ENCODE measurements at places on chromosomes 7 and 10. TPM values are rescaled to one million over a fixed set of nuclear protein-coding genes. Genes with fewer than 3 reads are reported as not detected.

DNA sequence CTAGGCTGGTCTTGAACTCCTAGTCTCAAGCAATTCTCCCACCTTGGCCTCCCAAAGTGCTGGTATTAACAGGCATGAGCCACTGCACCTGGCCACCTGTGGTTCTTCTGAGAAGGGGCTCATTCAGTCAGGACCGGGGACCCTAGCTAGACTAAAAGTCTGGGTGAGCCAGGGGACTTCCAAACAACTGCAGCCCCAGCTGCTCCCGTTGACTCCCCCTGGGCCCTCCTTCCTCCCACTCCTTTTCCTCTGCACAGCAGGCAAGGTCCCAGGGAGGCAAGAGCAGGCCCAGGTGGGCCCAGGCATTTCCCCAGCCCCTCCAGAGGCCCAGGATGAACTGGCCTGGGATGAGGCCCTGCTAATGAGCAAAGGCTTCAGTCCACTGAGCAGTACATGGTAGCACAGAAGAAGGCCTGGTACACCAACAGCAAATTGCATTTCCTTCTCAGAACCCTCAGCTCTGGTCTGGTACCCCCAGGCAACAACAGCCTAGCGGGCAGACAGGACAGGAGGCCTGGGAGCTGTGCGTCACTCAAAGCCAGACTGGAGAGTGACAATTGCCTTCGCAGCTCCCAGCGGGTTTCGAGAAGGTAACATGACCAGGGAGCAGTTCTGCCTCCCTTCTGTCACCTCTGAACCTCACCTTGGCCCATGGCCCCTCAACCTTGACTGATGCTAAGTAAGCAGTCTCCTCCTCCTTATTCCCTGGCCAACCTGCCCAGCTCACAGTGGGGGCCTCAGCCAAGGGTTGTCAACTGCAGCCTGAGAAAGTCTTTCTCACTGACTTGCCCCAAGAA, 30.7 kb upstream of the HSPA12A start:
- no peak overlapping the region for H3K27ac ChIP-seq
- peaks cover 9% of the 10 kb centered on the region for H3K4me1 ChIP-seq
- DNase-seq, result no peak
- H3K36me3 ChIP-seq, result no peaks in the 10 kb centered on the region
- no peaks in the 10 kb centered on the region for H3K27me3 ChIP-seq

- H3K36me3 ChIP-seq, result no peaks in the 10 kb centered on the region
- no peak overlapping the region for H3K27ac ChIP-seq
- H3K4me1 ChIP-seq, result no peaks in the 10 kb centered on the region
- no peak for DNase-seq
- H3K4me3 ChIP-seq, result no peak overlapping the region
These were observed 551.5 kb downstream of the KCNMA1 start for GRCh38 chr10:77086081-77086480.

DNA sequence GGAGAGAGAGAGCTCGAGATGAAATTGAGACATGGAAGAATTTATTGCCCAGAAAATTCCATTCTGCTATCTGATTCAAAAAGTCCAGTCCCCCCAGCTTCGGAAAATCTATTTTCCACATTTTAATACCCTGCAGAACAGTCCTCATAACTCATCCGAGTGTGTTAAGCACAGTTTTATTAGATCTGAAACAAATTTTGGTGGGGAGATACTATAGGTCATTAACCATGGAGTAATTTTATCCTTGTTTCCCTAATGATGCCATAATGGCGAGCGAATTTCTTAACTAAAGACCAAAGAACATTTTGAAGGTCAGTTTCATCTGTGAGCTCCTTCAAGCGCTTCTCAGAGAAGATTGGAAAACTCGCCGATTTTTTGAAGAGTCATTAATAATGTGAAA, 78.1 kb downstream of the HIF1AN start:
- H3K27ac ChIP-seq, result no peak overlapping the region
- no peak overlapping the region for H3K4me3 ChIP-seq
- no peaks in the 10 kb centered on the region for H3K27me3 ChIP-seq
- no peak for DNase-seq

DNA sequence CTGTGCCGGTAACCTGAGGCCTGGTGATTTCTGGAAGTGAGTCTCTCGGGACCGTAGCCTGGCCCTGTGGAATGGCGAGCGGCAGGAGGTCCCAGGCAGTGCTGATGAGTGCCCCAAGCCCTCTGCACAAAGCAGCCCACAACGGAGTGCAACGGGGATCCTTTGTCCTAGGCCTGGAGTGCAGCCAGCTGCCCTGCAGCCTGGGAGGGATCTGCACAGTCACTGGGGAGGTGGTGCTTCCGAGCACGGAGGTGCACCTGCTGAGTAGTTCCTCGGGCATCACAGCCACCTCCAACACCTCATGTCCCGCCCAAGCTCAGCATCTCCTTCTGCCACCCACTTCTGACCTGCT, 162.8 kb upstream of the ZMIZ1 start:
- H3K4me1 ChIP-seq, result peaks cover 2% of the 10 kb centered on the region
- no peaks in the 10 kb centered on the region for H3K27me3 ChIP-seq
- H3K36me3 ChIP-seq, result no peaks in the 10 kb centered on the region
- H3K4me3 ChIP-seq, result no peak overlapping the region
- H3K27ac ChIP-seq, result no peak overlapping the region

GRCh38 chr10:91590904-91591796, 41.7 kb downstream of the PPP1R3C start:
- DNase-seq, result no peak
- no peaks in the 10 kb centered on the region for H3K36me3 ChIP-seq
- peak overlapping the region; percentile 38 for H3K27ac ChIP-seq
- H3K27me3 ChIP-seq, result no peaks in the 10 kb centered on the region
- peaks cover 20% of the 10 kb centered on the region for H3K4me1 ChIP-seq
- no peak overlapping the region for H3K4me3 ChIP-seq

DNA sequence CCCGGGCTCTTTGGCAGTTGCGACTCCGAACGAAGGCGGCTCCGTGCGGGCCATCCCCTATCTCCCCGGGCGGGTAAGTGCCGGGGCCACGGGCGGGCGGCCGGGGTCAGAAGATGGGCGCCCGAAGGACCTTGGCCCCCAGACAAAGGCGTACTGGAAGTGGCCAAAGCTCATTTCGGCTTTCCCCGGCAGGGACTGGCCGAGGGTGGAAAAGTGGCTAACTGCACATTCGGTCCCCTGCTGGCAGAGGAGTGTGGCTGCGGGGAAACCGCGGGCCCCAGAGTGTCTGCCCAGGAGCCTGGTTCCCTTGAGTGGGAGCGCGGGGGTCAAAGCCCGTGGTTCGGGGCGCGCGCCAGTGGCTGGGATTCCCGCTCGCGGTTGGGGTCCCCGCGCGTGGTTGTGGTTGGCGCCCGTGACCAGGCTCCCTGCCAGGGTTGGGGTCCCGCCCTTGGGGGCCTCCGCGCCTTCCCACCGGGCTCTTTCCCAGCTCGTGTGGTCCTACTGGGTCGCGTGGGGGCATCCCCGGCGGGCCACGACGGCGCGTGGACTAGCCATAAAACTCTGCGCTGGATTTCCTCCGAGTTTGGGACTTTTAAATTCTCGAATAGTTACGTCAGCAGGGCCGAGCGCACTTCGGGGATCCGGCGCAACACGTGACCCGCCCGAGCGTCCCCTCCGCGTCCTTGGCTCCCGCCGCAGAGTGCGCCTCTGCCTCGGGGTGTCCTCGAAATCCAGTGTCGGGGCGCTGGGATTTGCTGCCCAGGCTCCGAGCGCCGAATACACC, 124.4 kb downstream of the TACC2 start:
- H3K4me3 ChIP-seq, result peak overlapping the region; percentile 8
- no peaks in the 10 kb centered on the region for H3K36me3 ChIP-seq
- H3K4me1 ChIP-seq, result peaks cover 51% of the 10 kb centered on the region
- peak overlapping the region; percentile 100 for H3K27ac ChIP-seq
- no peaks in the 10 kb centered on the region for H3K27me3 ChIP-seq

DNA sequence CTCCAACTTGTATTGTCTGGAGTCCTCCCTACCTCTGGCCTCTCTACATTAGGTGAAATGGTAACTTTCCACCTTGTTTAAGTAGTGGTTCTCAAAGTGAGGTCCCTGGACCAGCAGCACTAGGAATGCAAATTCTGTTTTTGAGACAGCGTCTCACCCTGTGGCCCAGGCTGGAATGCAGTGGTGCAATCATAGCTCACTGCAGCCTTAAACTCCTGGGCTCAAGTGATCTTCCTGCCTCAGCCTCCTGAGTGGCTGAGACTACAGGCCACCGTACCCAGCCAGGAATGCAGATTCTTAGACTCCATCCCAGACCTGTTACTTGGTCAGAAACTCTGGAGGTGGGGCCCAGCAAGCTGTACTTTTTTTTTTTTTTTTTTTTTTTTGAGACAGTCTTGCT, 6.8 kb upstream of the TBL2 start:
- DNase-seq, result no peak
- no peak overlapping the region for H3K4me3 ChIP-seq
- H3K27me3 ChIP-seq, result no peaks in the 10 kb centered on the region
- H3K27ac ChIP-seq, result no peak overlapping the region
- H3K36me3 ChIP-seq, result no peaks in the 10 kb centered on the region

DNA sequence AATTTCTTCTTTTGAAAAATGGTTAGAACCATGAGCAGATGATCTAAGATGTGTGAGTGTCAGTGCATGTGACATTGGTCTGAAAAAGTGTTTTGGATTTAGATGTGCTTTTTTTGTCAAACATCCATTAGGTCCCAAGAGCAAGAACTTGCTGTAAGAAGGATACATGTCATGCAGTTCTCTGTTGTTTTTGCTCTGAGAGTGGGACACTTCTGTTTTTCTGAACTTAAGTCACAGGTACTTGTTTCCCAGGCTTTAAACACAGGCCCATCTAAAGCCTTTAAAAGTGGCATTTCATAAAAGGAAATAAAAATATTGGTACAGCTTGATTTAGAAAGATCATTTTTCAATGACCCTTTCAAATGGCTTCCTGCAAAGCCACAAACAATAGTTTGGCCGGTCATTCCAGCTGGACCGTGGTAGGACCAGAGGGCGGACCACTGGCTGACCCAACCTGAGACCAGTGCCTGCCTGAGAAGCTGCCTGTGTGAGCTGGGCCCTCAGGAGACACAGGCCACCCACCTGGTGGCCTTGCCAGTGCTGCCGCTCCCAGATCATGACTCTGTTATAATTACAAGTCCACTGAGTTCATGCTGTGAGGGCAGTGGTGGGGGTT, 92.7 kb downstream of the EEPD1 start:
- H3K27ac ChIP-seq, result no peak overlapping the region
- no peak overlapping the region for H3K4me3 ChIP-seq
- no peaks in the 10 kb centered on the region for H3K27me3 ChIP-seq

- H3K4me3 ChIP-seq, result peak overlapping the region; percentile 84
- H3K27me3 ChIP-seq, result no peaks in the 10 kb centered on the region
- DNase-seq, result peak; percentile 73
- H3K4me1 ChIP-seq, result peaks cover 37% of the 10 kb centered on the region
- H3K36me3 ChIP-seq, result no peaks in the 10 kb centered on the region
These were observed 844 bp downstream of the FBXW4 start for GRCh38 chr10:101693978-101694673.

GRCh38 chr7:5572439-5572838, 148.8 kb upstream of the TNRC18 start:
- no peak overlapping the region for H3K27ac ChIP-seq
- no peak for DNase-seq
- no peaks in the 10 kb centered on the region for H3K27me3 ChIP-seq
- peaks cover 28% of the 10 kb centered on the region for H3K4me1 ChIP-seq

- H3K27ac ChIP-seq, result no peak overlapping the region
- H3K36me3 ChIP-seq, result no peaks in the 10 kb centered on the region
- H3K4me3 ChIP-seq, result no peak overlapping the region
- peaks cover 4% of the 10 kb centered on the region for H3K4me1 ChIP-seq
These were observed 73.5 kb downstream of the MKI67 start for GRCh38 chr10:128052696-128053095.

DNA sequence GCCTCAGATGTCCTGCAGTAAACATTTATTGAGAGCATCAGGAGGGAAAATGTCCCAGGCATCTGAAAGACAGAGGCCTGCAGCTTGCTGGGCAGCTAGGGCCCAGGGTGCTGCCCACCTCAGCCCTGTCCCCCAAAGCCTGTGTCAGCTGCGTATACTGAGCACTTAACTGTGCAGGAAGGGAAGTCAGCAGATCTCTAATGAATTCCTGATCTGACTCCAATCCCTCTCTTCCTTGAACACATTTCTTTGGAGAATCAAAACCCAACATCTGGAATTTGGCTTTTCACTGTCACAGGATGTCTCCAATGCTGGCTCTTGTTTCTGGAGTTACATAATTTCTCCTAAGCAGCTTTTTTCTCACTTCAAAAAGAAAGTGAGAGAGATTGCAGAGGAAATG, 364.7 kb upstream of the NFE2L3 start:
- no peaks in the 10 kb centered on the region for H3K4me1 ChIP-seq
- H3K4me3 ChIP-seq, result no peak overlapping the region
- H3K27me3 ChIP-seq, result no peaks in the 10 kb centered on the region
- DNase-seq, result no peak

DNA sequence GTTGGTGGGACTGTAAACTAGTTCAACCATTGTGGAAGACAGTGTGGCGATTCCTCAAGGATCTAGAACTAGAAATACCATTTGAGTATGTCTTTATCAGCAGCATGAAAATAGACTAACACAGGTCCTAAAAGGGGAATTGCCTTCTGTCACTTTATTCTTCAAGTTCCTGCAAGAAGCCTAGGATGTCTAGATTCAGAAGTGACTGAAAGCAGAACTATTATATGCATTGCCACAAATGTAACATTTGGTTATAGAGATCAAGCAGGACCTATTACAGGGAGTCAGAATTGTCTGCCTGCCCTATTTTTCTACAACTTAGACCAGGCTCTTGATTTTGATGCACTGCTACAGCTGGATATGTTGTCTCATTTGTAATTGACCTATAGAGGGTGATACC, 364.7 kb downstream of the SORCS1 start:
- no peaks in the 10 kb centered on the region for H3K36me3 ChIP-seq
- no peak overlapping the region for H3K4me3 ChIP-seq
- DNase-seq, result no peak
- no peaks in the 10 kb centered on the region for H3K4me1 ChIP-seq
- no peaks in the 10 kb centered on the region for H3K27me3 ChIP-seq

DNA sequence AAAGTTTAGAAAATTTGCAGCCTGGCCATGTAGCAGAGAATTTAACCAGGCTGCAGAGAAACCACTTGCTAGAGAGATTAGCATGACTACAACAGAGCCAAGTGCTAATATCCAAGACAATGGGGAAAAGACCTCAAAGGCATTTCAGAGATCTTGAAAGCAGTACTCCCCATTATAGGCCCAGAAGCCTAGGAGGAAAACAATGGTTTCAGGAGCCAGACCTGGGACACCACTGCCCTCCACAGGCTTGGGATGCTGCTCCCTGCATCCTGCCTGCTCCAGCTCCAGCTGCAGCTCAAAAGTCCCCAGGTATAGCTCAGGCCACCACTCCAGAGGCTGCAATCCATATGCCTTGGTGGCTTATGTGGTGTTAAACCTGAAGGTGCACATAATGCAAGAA, 101.5 kb upstream of the TMEM72 start:
- no peak overlapping the region for H3K4me3 ChIP-seq
- no peaks in the 10 kb centered on the region for H3K4me1 ChIP-seq
- no peak overlapping the region for H3K27ac ChIP-seq
- DNase-seq, result no peak

Gene KCNMA1
- total RNA-seq, result 2.5 TPM

Gene KIF11
- total RNA-seq, result 0.67 TPM

Gene MAT1A
- 0.25 TPM for total RNA-seq

Gene TMEM229A
- total RNA-seq, result 0.27 TPM

Gene RBP3
- not detected for total RNA-seq

Gene KCND2
- total RNA-seq, result 1.4 TPM

Gene PNLIPRP3
- 0.46 TPM for total RNA-seq

Gene NUTM2E
- total RNA-seq, result 0.56 TPM

Gene PPA1
- total RNA-seq, result 151 TPM

Gene POP7
- 15.8 TPM for total RNA-seq
